Muscle of leg (tissue), 16 donors: ENCODE measurements at places on chromosomes 5 and 9.

DNA sequence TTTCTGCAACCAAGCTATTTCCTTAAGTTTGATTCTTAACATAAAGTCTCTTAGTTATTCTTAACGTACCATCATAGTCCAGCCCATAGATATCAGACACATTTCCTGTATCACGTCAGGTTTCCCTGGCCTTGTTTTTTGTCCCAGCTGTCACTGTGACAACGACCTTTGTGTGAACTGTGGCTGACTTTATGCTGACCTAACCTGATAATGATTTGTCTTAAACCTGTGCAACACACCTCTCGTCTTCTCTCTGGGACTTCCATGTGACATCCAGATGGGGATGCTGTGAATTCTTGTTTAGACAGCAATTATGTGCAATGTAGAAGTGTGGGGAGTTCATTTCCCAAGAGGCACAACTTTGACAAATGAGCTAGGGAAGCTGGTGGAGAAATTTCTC is 662.8 kb downstream of the PTPRD start:
- DNase-seq, result peak; percentile 6

- no peak for DNase-seq
Observed at GRCh38 chr5:148615644-148616275, 38.6 kb downstream of the HTR4 start.

- no peak for DNase-seq
Observed at GRCh38 chr5:105145152-105145551, 1582.6 kb upstream of the NUDT12 start.

- no peak for DNase-seq
Observed at GRCh38 chr9:100346836-100347235, 5.9 kb downstream of the TEX10 start.

- DNase-seq, result no peak
Observed at GRCh38 chr5:133291524-133291923, 239.7 kb downstream of the HSPA4 start.

DNA sequence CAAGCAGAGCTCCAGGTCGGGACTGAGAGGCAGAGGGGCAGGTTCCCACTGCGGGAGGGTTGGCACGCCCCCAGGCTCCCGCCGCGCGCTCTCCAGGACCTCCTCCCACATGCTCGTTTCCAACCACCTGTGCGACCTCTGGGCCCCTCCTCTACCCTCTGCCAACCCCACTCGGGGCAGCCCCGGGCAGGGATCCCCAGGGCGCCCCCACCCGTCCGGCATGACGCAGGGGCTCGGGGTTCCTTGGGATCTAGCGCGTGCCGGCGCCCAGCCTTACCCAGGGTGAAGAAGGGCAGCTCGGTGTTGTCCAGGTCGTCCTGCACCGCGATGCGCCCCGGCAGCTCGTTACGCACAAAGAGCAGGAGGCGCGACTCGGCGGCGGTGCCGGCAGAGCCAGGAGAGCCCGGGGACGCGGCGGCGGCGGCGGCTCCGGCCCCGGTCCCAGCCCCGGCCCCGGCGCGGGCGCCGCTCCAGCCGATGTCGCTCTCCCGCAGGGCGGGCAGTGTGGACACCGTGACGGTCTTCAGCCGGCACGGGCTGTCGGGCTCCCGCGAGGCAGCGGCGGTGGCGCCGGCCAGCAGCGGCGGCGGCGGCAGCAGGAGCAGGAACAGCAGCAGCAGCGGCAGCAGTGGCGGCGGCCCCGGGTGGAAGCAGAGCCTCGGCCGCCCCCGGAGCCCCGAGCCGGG is 494 bp downstream of the ASTN2 start:
- peak; percentile 28 for DNase-seq

DNA sequence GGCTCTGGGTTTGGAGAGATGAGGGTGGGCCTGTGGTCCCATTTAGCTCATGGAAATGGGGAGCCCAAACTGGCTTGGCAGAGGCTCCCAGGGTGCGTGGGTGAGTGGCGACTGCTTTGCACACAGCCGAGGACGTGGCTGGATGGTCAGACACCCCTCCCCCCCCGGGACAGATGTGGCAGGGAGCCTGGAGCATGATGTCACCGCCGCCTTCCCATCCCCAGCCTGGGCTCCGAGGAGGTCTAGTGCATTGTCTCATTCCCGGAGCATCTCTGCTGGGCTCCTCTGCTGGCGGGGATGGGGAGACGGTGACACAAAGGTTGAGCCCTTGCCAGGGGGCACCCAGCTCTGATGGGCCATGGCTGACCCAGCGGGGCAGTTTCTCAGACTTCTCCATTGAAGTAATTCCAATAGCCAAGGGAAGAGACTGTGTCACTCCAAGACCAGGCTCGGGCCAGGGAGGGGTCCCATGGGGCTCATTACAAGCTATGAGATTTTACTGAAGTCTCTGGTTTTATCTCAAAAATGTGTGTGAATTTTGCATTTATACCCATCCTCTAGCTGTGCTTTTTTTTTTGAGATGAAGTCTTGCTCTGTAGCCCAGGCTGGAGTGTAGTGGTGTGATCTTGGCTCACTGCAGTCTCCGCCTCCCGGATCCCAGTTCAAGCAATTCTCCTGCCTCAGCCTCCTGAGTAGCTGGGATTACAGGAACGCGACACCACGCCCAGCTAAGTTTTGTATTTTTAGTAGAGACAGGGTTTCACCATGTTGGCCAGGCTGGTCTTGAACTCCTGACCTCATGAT is 36.1 kb downstream of the HMCN2 start:
- DNase-seq, result peak; percentile 90

DNA sequence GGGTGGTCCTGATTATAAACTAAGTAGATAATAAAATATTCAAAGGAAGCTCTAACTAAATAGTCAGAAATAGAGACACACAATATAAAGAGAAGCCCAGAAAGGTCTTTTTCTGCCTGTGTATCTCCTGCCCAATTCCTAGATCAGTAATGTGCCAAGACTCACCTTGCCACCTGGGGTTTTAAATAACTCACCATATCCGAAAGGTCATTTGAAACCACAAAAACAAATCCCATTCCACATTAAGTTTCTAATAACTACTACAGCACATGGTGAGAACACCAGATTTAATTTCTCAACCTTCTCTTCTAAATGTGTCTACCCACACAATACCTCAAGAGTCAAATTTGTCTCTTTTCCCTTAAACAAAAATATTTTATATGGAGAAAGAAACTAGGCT is 75.2 kb downstream of the ZNF608 start:
- no peak for DNase-seq

DNA sequence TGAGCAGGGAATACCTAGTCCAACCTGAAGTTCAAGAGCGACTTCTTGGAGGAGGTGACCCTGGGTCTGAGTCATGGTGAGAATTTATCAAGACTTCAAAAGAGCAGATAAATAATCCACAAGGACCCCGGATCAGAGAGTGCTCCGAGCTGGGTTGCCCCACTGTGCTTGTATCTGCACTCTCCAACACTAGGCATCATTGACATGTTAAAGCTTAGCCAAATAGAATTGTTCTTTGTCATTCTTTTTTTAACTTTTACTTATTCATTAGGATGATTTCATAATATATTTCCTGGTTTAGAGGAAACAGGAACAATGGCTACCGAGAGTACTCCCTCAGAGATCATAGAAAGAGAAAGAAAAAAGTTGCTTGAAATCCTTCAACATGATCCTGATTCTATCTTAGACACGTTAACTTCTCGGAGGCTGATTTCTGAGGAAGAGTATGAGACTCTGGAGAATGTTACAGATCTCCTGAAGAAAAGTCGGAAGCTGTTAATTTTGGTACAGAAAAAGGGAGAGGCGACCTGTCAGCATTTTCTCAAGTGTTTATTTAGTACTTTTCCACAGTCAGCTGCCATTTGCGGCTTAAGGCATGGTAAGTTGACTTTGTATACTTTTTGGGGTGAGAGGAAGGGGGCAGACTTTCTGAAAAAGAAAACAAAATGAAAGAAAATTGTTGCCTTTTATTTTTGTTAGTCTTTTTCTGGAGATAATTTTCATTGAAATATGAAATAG is at the start of gene CARD6:
Gene CARD6 (plus strand): TSS at position 300 of the 738 bp plus-strand sequence. CDS start 16 bp downstream, at position 316.
- peak; percentile 42 for DNase-seq

- no peak for DNase-seq
Observed at GRCh38 chr9:109454041-109454440, 44.1 kb downstream of the PTPN3 start.

- no peak for DNase-seq
Observed at GRCh38 chr9:130040984-130041647, 1.9 kb downstream of the FNBP1 start.

DNA sequence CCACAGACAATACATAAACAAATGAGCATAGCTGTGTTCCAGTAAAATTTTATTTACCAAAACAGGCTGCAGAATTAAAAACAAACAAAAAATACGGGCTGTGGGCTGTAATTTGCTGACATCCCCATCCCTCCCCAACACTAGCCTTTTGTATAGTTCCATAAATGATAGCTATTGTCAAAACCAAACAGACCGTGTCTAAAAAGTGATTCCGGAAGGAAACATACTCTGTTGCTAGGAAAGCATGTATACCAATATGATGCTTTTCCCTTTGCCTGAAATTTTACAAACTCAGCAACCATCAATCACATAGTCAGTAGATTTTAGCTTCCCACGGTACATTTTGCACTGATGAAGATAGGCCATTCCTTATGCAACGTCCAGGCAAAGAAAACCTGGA is 80.0 kb downstream of the TMEM215 start:
- no peak for DNase-seq

- peak; percentile 95 for DNase-seq
Observed at GRCh38 chr9:81393985-81394811, 295.1 kb downstream of the TLE1 start.

DNA sequence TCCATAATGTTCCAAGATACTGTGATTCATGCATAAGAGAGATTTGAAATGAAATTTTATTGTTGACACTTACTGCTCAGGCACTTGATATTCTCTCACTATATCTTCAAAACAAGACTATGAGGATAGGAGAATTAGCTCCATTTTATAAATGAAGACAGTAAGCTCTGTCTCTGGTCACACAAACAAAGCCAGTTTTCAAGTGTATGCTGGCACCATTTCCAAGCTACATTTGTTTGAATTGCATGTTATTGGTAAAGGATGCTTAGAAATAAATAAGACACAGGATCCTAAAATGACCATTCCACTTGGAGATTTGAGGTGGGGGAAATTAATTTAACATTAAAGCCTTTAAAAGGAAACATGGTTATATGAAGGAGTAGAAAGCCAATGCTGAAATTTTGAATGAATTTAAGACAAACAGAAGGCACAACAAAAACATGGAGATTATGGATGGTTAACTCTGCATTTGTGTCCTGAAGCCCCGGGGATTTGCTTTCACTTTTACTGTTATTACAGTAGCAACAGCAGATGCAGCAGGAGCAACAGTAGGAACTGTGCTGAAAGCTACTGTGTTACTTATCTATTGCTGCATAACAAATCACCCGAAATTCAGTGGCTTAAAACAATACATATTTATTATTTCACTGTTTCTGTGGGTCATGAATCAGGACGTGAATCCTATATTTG is 79.7 kb upstream of the ASTN2 start:
- DNase-seq, result no peak
